ENCODE measurements at places on chromosomes 1 and 21.

GRCh38 chr1:209387271-209387968 lies 196.1 kb upstream of the CAMK1G start:
- no peak for DNase-seq

DNA sequence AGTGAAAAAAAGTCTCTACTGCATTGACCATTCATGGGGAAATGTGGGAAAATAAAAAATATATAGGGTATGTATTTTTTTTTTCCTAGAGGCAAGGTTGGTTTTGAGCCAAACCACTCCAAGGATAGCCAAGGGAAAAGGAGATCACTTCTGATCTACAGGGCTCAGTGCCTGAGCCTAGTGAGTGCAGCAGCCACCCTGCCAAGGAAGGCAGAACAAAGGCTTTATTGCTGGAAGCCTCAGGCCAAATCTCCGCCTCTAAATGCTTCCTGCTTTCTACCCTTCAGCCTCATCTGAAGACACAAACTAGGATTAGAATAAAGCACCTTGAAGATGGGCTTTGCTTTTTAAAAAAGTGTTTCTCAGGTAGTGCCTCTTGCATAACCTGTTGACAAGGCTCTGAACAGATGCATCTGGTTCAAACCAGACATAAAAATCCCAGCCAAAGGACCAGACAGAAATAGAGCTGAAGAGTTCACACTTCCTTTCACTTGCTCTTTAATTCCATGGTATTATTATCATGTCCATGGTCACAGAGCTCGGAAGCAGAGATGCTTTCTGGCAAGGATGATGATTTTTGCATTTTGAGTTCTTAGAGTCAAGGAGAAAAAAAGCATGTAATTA lies 10.5 kb downstream of the C1orf115 start:
- no peak for DNase-seq

GRCh38 chr1:160685266-160685665 lies 26.4 kb downstream of the CD48 start:
- no peak for DNase-seq

DNA sequence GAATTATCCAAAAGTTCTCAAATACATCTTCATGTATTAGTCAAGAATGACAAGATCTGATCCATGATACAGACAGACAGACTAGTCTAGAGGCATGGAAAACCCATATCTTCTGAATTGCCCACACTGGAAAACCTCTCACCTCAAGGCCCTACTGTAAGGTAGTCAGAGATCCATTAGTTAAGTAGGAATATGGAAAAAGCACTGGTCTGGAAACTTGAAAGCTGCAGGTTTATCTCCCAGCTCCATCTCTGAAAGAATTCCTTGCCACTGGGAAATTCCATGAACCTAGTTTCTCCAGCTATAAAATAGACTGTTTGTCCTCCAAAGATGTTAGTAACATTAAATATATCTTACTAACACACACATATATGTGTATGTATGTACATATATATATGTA lies 169.2 kb downstream of the AKT3 start:
- no peak for DNase-seq
